ENCODE measurements at places on chromosomes 3 and 15.

GRCh38 chr15:70420948-70421482 is 323.3 kb upstream of the TLE3 start:
- DNase-seq = no peak

- DNase-seq = no peak
Measured at GRCh38 chr3:66467996-66468735, 32.7 kb downstream of the LRIG1 start.

GRCh38 chr3:46935168-46935858 is 41.2 kb downstream of the CCDC12 start:
- DNase-seq = no peak

GRCh38 chr3:139457066-139457465 is 19.2 kb downstream of the RBP2 start:
- no peak for DNase-seq

- no peak for DNase-seq
Measured at GRCh38 chr15:96345560-96346399, 15.3 kb downstream of the NR2F2 start.

GRCh38 chr15:80710635-80711554 is 15.8 kb downstream of the ABHD17C start:
- peak; percentile 22 for DNase-seq

GRCh38 chr3:42173307-42173706 is 82.2 kb downstream of the TRAK1 start:
- DNase-seq = no peak

DNA sequence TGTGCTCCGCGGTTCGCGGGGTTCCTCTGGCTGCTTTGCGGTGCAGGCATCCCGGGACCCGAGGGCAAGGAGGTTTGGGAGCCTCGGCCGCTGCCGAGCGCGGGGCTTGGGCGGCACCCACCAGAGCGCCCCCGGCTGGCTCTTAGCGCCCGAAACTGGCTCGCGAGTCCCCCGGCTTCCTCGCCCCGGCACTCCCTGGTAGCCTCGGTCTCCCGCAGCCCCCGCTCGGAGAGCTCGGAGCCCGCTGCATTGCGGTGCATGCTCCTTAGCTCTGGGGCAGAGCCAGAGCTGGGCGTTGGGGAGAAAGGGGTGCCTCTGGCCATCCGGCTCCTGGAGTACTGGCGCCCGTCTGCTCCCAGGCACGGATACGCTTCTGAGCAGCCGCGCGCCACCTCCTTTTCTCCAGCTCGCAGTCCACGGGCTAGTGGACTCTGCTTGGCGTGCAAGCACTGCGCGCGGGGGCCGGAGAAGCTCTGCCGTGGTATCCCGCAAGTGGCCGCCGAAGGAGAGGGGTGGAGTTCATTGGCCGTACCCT is 753 bp downstream of the EPHB1 start:
- DNase-seq = no peak

DNA sequence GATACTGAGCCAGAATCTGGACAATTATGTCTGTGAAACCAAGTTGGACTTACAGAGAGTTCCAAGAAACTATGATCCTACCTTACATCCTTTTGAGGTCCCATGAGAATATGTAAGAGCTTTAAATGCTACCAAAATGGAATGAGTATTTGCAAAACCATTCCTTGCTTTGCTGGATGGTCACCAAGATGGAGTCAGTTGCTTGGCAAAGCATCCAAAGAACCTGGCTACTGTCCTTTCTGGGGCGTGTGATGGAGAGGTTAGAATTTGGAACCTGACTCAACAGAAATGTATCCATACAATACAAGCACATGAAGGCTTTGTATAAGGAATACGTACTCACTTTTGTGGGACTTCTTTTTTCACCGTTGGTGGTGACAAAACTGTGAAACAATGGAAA is 36.2 kb downstream of the AP4E1 start:
- no peak for DNase-seq

DNA sequence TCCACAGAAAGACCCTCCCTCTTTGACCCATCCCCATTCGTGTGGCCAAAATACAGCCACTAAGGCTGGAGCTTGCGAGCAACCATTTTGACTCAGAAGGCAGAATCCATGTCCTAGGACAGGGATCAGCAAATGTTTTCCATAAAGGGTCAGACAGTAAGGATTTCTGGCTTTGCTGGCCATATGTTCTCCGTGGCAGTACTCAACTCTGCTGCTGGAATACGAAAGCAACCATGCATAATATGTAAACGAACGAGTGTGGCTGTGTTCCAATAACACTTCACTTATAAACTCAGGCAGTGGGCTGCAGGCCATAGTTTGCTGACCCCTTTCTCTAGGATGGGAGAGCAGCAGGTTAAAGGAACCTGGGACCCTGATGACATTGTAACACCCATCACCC is 77.6 kb upstream of the WNT5A start:
- DNase-seq = no peak

DNA sequence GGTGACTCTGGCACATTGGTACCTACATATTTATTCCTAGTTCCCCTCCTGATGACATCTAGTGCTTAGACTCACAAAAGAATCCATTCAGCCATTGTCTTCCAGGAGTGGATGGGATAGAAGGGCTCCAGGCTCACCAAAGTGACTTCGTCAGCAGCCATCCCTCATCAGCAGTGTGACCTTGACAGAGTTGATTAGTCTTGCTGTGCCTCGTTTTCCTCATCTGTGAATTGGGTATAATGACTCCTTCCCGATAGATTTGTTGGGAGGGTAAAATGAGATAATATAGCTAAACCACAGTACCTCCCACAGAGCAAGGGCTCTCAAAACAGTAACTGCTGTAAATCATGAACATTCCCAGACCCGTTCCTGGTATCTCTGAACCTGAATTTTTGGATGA is 10.7 kb downstream of the ACAN start:
- no peak for DNase-seq

DNA sequence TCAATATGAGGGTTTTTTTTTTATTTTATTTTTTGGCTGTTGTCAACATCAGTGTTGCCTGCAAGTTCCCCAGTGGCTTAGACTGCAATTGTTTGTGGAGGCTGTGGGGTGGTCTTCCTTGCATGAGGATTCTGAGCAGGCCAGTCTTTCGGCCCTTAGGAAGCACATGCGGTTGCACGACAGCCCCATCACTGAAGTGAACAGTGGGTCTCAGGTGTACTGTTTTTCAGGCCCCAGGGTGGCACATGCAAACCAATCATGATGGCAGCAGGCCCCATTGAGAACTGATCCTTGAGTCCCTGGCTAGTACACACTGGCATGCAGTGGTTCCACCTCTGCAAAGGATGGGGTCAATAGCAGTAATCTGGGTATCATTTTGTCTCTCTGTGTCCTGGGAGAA is 768.7 kb downstream of the EPHA3 start:
- no peak for DNase-seq

DNA sequence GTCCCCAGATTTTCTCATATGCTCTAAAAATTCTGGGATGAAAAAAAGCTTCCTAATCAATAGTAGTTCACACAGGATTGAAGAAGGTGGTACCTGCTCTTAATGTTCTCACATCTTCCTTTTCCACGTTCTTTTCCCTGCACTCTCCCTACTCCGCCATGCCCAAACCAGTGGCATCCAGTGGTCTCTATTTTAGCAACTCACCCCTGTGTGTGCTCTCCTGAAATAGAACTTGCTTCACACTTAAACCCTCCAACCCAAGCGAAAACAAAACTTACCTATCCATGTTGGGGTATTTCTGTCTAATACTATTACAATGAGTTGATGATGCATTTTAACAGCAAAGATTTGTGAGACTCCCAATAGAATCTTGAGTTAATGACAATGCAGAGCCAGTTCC is 148.8 kb downstream of the PLD1 start:
- DNase-seq = no peak

GRCh38 chr15:93265111-93265556 is 176.1 kb upstream of the RGMA start:
- DNase-seq = no peak

DNA sequence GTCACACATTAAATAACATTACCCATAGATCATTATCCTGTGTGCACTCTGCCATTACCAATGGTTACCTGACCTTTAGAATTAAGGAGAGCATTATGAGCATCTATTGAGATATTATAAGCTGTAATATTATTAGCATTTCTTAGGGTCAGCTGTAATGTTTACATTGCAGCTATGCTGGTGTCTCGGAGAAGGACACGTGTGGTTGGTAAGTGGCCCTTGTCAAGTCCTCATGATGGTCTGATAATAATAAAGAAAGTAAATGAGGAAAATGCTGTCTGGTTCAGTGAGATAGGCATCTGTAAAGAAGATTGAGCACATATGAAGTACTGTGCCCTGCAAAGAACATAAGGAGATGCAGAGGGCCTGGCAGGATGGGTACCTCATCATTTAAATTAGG is 71.7 kb upstream of the ARL6 start:
- DNase-seq = no peak

GRCh38 chr15:87619161-87619960 is 637.2 kb downstream of the NTRK3 start:
- no peak for DNase-seq

- no peak for DNase-seq
Measured at GRCh38 chr3:65478551-65479500, 559.9 kb downstream of the MAGI1 start.

GRCh38 chr15:96585484-96586386 is 255.2 kb downstream of the NR2F2 start:
- no peak for DNase-seq

DNA sequence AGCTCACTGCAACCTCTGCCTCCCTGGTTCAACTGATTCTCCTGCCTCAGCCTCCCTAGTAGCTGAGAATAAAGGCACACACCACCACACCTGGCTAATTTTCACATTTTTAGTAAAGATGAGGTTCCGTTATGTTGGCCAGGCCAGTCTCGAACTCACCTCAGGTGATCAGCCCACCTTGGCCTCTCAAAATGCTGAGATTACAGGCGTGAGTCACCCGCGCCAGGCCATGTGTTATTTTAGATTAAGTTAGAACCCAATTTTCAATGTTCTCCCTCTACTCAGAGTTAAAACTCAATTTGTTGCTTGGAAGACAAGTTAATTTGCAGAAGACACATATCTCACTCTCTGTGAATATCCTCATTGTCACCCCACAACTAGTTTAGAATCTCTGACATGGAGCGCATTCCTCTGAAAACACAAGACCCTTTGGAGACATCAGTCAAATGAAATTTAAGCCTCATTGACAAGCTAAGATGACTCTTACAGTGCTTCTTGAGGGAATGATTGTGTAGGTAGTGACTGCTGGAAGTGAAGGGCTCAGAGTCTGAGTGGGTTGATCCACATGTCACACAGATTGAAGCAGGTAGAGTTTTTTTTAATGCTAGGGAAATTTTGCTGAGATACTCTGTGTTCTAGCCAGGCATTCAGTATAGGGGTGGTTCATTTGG is 60.6 kb upstream of the FRMD4B start:
- DNase-seq = no peak

DNA sequence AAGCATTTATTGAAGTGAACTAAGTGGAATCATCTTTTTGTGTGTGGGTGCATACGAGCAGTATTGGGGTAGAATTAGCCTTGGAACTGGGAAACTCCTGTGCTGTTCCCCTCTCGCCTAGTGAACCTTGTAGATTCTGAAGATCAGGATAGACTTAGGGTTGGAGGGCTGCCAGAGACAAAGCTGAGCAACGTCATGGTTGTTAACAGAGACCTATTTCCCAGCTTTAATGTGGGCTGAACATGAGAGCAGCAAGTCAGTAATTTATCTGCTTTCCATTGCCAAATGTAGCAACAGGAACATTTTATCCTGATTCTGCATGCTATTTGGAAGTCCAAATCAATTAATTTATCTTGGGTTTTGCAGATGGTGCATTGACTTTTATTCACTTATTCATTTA is 246.6 kb downstream of the IL20RB start:
- no peak for DNase-seq

GRCh38 chr3:5330152-5330810 is 142.8 kb downstream of the EDEM1 start:
- peak; percentile 18 for DNase-seq

GRCh38 chr15:73403171-73403570 is 34.4 kb upstream of the HCN4 start:
- DNase-seq = no peak

- no peak for DNase-seq
Measured at GRCh38 chr3:67593761-67594234, 60.6 kb downstream of the SUCLG2 start.

GRCh38 chr3:118966700-118967099 is 67.9 kb downstream of the IGSF11 start:
- DNase-seq = no peak

GRCh38 chr3:17590465-17590864 is 152.0 kb downstream of the TBC1D5 start:
- no peak for DNase-seq

DNA sequence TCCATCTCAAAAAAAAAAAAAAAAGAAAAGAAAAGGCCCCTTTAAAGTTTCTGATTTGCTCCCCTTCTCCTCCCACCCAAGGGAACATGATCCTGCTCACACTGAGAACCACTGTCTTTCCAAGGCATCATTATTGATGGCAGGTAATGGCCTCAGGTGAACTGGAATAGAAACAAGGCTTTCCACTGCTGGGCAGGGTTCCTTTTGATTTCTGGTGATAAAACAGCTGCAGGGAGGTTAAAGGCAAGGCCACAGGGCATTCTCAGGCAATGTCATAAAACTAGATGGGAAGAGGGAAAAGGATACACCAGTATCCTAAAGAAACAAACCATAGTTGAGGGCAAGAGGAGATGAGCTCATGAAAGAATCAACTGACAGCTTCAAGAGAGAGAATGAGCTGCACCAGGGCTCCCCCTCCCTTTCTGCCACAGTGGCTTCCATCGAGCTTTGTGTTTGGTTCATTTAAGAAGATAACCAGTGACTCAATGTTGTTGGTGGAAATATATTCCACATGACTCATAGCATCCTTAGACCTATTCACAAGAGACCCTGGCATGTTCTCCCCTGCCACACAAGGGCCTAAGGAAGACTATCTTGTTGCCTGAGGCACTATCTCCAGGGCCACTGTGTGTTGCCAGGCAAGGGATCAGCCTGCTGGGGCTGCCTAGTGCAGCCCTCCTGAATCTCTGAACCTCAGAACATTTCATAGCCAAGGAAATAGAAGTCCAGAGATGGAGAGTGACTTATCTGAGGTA is 86.4 kb downstream of the WDR76 start:
- DNase-seq = no peak

GRCh38 chr15:62121273-62122015 is 43.6 kb downstream of the C2CD4B start:
- no peak for DNase-seq

DNA sequence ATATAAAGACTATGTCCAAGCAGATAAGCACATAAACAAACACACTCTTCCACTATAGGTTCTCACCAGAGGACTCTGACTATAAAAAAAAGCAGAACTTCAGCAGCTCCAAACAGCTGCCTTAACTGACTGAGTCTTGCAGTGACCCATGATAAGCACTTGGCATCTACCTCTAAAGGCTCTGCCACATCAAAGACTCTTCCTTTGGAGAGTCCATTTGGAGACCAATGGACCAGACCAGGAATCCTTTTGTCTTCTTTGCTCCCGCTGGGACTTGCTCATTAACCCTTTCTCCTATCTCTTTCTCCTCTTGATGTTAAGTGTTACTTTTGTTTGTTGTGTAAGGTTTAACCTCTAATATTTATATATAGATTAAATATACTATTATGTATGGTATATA is 424.1 kb downstream of the RSL24D1 start:
- no peak for DNase-seq

DNA sequence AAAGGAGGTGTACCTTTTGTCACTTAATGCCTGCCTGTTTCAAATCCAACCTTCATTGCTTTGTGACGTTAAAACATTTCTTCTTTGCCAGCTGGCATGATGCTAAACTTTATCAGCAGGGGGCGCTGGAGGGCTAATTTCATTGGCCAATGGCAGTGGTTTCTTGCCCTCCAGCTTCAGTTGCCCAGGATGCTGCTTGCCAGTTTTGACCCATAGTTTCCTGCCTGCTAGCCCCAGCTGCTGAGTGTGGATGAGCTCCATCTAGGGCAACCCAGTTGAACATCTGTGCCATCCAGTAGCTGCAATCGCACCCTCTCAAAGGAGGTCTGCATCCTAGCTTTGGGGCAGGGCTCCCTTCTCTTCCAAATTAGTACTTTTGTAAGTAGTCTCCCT is 22.1 kb downstream of the ACKR2 start:
- peak; percentile 79 for DNase-seq

Data from stimulated activated CD4-positive, alpha-beta T cell treated with anti-CD3 and anti-CD28 coated beads, Interleukin-4, amount 100 ng/mL, for 24 hours (primary cell).